ENCODE measurements at places on chromosomes 4 and X. TPM values are rescaled to one million over a fixed set of nuclear protein-coding genes. Genes with fewer than 3 reads are reported as not detected.

The IL13RA1 gene
- total RNA-seq = 36.7 TPM

The MAGEA2 gene
- not detected for total RNA-seq

The ACTRT1 gene
- not detected for total RNA-seq

The CLDN34 gene
- total RNA-seq = not detected

The PRRG3 gene
- total RNA-seq = not detected

The ERCC6L gene
- 0.34 TPM for total RNA-seq

The HSFX1 gene
- 2.9 TPM for total RNA-seq

The DAPP1 gene
- 169 TPM for total RNA-seq

The GSX2 gene
- total RNA-seq = 0.58 TPM

The TMEM165 gene
- total RNA-seq = 113 TPM

The VCX3A gene
- total RNA-seq = not detected

The NOX1 gene
- not detected for total RNA-seq

The TLR6 gene
- 60.6 TPM for total RNA-seq

The ARX gene
- not detected for total RNA-seq

The MMRN1 gene
- total RNA-seq = 0.49 TPM
